ENCODE measurements at places on chromosomes 7 and 10. TPM values are rescaled to one million over a fixed set of nuclear protein-coding genes. Genes with fewer than 3 reads are reported as not detected.

DNA sequence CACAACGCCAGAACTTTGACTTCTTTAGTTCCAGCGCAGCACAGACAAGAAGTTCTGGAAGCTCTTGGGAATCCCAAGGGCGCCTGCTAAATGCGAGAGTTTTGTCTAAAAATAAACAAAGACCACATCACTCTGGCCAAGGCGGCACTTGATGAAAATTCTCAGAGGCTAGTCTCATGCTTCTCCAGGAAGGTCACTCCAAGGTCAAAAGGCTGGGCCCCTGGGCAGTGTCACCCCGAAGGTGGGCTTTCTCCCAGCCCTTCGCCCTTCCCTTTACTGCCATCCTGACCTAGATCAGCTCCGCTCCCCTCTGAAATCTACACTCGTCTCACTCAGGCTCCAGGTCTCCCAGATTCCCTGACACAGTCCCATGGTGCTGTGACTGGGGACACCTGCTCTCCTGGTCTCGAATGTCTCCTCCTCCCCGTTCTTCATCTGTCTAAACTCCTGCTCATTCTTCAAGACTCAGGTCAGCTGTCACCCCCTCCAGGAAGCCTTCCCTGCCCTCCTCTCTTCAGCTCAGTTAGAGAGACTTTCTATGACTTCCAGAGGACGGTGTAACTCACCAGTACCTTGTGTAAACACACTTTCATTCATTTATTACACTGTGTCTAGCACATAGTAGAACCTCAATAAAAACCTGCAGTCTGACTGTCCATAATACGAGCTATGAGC lies 10.5 kb downstream of the FAM53B start:
- no peak for DNase-seq

OGDHL gene
- 3.0 TPM for total RNA-seq

DNA sequence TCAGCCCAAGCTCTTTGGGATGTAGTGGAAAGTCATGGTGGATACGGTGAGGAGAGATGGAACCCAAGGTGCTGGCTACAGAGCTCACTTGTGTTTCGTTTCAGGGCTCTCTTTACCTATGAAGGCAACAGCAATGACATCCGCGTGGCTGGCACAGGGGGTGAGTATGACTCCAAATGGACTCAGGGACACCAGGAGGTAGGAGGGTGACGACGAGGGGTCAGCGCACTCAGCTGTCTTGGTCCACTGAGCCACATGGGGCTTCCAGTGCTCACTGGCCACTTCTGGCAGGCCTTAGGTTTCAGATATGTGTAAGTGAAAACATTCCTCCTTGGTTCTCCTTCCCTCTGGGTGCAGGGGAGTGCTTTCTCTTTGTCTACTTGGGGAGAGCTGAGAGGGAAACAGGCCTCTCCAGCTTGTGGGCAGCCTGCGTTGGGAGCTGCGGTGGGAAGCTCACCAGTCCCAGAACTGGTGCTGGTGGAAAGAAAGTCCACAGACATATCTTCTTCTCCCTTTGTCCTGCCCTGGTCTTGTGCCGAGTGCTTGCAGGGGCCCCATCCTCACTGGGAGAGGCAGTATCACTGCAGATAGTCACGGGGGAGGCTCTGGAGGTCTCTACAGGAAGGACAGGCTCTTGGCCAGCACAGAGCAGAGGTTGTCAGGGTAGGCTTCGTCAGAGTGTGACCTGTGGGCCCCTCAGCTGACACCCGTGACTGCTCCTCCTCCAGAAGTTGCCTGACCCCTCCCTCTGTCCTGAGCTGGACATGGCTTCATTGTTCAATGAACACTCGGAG lies 5.8 kb downstream of the DBNL start:
- DNase-seq = no peak

STRIP2 gene
- 12.1 TPM for total RNA-seq

AOAH gene
- total RNA-seq = 2.6 TPM

C7orf33 gene
- total RNA-seq = not detected

GRCh38 chr7:11702938-11703337 lies 129.1 kb downstream of the THSD7A start:
- no peak for DNase-seq

DNA sequence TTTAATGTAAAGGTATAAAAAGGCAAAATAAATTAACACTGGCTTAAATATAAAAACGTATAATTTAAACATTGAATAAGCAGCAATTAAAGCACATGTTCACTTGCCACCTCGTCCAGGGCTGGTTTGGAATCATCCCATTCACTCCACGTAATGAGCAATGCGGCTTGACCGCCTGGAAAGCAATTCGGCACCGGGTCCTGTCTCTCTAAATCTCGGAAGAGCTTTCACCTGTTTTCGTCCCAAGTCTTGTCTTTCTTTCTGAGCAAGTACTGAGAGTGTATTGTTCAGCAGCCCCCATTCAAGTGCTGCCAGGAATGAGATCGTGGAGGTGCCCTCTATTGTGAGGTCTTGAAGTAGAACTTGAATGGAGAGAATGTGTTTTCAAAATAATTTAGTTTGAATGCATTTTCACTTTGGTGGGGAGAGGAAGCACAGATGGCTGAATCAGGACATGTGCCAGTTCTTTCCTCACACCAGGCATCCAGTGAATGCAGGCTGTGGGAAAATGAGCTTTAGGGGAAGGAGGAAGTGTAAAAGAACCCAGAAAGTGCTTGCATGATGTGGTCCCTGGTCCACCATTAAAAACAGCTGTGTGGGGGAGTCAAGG lies 515.2 kb downstream of the REEP3 start:
- no peak for DNase-seq

DNA sequence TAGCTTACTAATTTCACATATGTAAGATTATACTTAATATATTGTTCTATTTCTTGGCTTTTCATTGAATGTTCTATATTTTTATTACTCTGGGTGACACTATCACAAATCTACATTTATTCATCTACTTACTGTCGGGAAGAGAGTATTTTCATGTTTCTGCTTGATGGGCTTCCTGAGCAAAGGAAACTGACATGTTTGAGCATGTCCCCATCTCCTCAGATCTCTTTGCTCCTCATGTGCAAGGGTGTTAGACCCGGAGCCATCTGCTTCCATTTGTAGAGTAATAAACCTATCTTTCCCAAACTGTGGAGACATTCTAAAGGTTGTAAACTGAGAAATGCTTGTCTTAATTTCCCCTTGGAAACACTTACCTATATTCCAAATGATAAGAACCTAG lies 103.5 kb downstream of the LSMEM1 start:
- no peak for DNase-seq

GRCh38 chr7:35848725-35849124 lies 47.9 kb downstream of the SEPTIN7 start:
- DNase-seq = no peak

NKX2-3 gene
- 0.12 TPM for total RNA-seq

PNLIPRP1 gene
- not detected for total RNA-seq

GRCh38 chr7:35185908-35186731 lies 67.8 kb downstream of the TBX20 start:
- DNase-seq = peak; percentile 87

CDC14C gene
- 0.07 TPM for total RNA-seq

- no peak for DNase-seq
Observed at GRCh38 chr7:52992479-52993162, 42.8 kb upstream of the POM121L12 start.

GRCh38 chr7:142133731-142134148 lies 22.2 kb downstream of the MGAM2 start:
- DNase-seq = no peak

DNA sequence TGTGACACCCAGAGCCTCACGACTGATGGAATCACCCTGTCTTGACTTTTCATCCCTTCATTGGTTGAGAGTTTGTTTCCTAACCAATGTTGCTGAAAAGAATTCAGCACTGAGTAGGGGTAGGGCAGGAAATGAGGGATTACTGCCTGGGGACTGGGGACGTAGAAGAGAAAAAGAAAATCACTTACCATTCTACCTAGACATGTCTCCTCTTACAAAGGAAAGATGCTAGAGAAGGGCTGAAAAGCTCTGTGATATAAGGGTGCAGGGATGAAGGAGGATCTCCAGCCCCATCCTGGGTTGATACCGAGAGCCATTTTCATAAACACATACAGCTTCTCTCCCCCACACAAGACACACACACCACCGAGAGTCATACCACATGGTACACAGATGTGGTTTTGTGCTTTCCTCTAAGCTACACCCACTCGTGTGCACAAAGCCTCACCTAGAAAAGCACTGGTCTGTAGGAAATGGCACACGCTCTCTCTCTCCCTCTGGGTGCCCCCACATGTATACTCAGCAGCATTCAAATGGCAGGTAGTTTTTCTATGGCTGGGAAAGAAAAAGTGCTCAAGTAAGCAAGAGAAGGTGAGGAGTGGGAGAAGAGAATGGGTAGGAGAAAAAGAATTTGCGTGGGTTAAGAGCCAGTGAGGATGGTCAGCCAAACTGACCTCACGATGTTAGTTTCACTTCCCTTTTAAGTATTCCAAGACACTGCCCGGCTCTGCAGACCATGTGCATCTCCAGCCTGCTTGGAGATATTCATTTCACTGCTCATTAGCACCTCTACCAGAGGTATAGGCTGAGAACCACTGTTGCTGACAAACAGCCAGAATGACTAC lies 85.8 kb downstream of the CALD1 start:
- DNase-seq = no peak

DNA sequence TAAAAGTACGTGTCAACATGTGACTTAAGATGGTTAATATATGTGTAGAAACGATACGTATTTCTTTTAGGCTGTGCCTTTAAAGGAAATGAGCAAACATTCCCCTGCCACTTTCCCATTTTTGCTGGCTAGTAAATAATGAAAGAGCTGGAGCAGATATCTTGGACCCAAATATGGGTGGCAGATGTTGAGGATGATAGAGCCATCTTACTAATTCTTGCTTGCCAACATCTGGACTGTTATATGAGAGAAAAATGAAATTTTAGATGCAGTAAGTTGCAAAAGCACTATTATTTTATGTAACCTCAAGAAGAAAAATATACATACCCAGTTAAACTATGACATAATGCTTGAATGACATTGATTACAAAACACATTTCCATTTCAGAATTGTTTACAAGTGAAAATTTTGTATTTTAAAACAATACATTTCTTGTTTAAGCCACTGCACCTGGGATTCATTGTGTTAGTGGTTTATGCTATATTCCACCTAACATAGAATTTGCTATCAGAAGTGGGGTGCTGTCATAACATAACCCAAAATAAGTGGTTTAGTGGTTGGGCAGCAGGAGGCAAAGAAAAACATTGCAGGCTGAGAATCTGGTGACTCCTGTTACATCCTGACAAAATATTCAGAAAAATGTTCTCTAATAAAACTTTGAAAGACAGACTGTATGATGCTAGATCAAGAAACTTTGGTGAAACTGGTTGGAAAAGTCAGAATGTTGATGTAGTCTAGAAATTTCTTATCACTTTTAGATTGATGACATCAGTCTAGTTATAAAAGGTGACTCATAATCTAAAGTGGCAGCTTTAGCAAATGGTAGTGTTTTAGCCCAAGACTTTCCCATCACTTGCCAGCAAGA lies 305.0 kb downstream of the PTEN start:
- peak; percentile 55 for DNase-seq

ANKRD61 gene
- total RNA-seq = 1.2 TPM

- no peak for DNase-seq
Observed at GRCh38 chr7:1725199-1725690, 55.2 kb downstream of the ELFN1 start.

DNA sequence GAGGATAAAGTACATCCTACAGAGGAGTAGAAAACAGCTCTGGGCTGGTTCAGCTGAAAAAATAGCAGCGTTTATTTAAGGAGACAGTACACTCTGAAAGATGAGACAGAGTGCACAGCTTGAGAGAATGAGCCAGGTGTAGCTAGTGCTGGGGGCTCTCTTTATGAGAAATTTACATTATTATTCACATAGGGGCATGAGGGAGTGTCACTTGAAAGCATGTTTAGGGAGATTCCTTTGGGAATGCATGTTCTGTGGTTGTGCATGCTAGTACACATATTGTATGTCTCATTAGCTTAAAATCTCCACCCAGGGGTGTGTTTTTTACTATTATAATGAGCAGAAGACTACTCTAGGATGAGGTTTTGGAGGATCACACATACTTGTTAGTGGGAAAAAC lies 1224.4 kb downstream of the REEP3 start:
- no peak for DNase-seq

- DNase-seq = no peak
Observed at GRCh38 chr10:49361178-49361554, 34.7 kb downstream of the DRGX start.

DNA sequence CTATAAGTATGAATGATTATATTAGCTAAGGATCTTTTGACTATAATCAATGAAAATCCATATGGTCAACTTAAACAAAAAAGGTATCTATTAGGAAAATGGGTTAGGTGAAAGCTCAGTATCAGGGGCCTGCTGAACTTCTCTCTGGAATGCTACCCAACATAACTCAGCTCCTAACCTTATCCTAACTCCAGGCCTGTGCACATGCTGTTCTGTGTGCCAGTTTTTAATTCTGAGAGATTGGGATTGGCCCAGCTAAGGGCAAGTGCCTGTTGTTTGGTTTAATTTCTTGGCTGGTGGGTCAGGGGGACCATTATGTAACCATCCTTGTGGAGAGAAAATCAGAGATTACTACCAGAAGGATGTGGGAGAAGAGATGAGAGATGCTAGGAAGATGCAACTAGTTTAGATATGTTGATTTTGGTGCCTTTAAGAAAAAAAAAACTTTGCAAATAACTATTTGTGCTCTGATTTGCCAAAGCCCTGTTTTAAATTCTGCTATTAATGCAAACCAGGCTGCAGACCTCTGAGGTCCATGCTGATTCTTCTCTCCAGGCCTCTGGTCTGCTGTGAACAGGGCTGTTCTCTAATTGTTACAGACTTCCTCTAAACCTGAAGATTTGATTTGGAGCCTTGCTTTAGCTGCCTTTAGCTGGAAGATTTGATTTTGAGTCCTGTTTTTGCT lies 23.9 kb upstream of the HDAC9 start:
- DNase-seq = no peak

GRCh38 chr7:115356139-115356746 lies 434.3 kb downstream of the MDFIC start:
- peak; percentile 3 for DNase-seq

FXYD4 gene
- not detected for total RNA-seq

IFT22 gene
- 39.2 TPM for total RNA-seq

- no peak for DNase-seq
Observed at GRCh38 chr10:29270883-29271282, 18.0 kb upstream of the LYZL1 start.

DNA sequence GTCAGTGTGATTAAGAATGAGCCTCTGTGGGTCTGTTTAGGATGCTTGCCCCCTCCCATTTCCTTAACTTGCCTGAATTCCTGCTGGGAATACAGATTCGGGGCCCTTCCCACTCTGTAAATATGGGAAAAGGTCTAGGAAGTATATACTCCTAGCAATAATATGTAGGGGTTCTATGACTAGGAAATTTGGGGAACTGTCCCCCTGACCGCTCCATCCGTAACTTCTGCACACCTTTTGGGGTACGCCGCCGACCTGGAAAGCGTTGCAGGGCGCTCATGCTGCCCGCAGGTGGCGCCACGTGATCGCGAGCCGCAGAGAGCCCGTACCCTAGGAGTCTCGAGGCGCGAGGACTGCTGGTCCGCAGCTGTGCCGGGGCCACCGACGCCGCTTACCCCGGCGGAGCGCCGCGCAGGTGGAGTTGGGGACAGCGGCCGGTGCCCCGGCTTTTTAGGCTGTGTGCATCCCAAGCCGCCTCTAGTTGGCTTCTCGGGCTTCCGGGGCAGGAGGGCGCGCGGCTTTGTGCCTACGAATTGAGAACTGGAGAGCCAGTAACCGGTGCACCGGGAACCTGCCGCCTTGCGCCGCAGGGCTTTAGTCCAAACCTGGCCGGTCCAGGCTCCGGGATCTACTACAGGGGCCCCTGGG lies 656 bp upstream of the CNNM2 start:
- peak; percentile 61 for DNase-seq

All from M059J (cell line).